Cortex of kidney (tissue), 1 donor: ENCODE measurements at places on chromosomes 5 and 9.

GRCh38 chr5:71014176-71014575 lies 11.0 kb downstream of the NAIP start:
- no peak for DNase-seq

DNA sequence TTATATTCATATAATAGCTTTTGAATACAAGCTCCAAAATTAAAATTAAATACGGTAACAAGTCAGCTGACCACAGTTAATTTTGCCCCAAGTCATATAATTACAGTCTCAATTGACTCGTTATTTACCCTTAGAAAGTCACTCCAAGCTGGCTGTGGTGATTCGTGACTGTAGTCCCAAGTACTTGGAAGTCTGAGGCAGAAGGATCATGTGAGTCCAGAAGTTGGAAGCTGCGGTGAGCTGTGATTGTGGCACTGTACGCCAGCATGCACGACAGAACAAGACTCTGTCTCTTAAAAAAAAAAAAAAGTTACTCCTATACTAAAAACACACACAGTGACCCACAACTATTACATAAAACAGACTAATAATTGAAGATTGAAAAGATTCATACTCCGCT lies 31.6 kb upstream of the DTWD2 start:
- DNase-seq = no peak

- DNase-seq = no peak
These were observed 30.8 kb upstream of the RECK start for GRCh38 chr9:36005891-36006290.

- DNase-seq = no peak
These were observed 25.2 kb upstream of the GLRA1 start for GRCh38 chr5:151949701-151950308.

GRCh38 chr5:5271786-5272321 lies 131.7 kb downstream of the ADAMTS16 start:
- DNase-seq = no peak

DNA sequence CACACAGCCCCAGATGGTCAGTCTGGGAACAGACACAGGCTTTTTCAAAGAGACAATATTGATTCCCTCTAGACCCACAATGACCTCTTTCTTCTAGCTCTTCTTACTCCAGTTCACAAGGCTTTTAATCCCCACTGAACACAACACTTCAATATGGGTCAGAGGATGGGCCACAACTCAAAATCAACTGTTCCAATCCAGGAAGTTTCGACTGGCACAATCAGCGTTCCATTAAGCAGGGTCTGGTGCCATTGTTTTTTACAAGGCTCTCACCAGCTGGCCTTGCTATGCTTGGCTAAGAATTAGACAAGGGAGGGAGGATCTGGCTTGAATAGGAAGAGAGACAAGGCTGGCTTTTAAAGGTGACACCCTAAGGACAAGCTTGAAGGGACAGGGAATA lies 199.4 kb upstream of the SLC24A2 start:
- no peak for DNase-seq
